Stimulated activated CD8-positive, alpha-beta memory T cell treated with anti-CD3 and anti-CD28 coated beads, Interleukin-2, amount 100 ng/mL, for 48 hours (primary cell): ENCODE measurements at places on chromosomes 1 and 21.

DNA sequence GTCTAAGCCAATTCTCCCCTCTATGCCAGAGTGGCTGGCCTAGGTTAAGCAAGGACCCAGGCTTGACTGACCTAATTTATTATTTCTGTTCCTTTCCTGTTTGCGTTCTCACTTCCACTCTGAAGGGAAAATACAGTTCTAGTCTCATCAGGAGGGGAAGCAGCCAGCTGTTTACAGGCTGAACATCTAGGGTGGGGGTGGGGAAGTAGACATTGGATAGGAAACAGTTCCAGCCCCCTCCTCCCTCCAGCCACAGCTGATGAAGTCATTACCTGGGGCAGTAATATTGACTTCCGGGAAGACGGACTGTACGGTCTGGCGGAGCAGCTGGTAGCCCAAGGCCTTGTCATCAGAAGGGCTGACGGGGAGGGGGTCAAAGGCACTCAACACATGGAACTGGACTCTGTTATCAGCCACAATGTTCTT lies 17.6 kb downstream of the PM20D1 start:
- no peak for DNase-seq

DNA sequence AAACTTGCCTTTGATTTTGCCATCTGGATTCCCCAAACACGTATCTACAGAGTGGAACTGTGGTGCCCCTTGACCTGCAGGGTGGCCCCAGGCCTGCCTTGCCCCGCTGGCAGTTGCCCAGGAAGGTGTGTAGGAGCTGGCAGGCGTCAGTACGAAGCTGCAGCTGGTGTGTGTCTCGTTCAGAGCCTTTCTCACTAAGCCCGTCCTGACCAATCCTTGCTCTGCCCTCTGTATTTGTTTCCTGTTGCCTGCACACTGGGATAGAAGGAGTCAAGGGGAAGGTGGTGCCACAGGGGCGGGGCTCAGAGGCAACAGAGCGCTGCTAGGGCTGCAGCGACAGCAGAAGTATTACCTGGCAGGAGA lies 5.2 kb upstream of the VSIG8 start:
- DNase-seq = no peak

GRCh38 chr21:24123785-24124184 lies 1483.5 kb downstream of the MRPL39 start:
- no peak for DNase-seq

DNA sequence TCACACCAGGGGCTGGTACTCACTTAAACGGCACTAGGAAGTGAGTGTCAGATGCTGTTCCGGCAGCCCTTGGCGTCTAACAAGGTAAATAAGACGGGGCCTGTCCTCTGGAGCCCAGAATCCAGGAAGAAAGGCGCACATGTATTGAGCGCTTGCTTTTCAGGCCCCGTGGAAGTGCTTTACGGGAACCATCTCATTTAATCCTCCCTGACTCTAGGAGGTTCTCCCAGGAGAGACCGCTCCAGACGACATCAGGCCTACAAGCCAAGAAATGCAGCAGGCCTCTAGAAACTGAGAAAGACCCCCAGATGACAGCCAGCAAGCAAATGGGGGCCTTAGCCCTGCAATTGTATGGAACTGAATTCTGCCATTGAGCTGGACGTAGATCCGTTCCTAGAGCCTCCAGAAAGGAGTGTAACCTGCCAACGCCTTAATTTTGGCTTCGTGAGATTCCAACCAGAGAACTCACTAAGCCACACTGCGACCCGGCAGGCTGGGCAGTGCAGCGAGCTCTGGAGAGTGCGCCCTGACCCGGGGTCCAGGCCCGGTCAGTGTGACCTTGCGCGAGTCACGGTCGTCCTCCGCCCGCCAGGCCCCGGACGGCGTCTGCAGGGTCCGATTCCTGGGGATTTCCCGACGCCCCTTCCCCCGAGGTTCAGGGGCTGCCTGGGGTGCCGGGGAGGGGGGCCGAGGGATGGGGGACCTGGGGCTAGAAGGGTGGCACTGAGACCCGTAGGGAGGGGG lies 532 bp upstream of the MANEAL start:
- no peak for DNase-seq

DNA sequence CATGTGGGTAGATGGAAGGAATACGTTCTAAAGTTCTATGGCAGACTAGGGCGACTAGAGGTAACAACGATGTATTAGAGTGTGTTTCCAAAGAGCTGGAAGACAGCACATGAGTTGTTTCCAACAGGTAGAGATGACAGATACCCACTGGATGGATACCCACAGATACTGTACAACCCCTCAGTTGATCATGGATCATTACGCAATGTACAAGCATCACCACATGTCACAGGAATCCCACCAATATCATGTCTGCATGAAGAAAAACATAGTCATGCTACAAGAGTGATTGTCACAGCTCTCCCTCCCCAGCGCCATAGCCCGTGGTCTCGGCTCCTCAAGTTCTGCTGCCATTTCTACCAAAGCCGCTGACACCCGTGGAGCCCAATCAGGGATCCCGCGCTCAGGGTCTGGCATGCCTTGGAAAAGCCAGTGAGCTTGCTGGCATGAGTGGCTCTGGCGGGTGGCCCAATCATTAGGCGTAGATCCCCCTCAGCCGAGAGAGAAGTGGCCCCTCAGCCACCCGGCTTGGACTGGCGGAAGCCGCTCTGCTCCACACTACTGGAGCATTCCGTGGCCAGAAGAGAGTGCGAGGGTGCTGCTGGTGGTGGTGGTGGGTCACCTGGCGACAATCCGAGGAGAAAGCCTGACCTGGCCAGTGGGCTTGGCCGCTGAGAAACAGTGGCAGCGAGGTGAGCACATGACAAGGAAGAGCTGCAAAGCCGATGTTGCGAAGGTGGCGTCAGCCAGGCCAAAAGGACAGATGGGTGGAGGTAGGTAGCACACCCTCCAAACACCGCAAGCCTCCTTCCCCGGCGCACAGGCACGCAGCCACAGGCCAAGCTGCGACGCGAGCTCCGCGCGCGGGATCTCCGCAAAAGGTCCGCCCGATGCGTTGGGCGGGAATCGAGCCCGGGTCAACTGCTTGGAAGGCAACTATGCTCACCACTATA lies 65.7 kb upstream of the FCGR2A start:
- DNase-seq = peak; percentile 17

DNA sequence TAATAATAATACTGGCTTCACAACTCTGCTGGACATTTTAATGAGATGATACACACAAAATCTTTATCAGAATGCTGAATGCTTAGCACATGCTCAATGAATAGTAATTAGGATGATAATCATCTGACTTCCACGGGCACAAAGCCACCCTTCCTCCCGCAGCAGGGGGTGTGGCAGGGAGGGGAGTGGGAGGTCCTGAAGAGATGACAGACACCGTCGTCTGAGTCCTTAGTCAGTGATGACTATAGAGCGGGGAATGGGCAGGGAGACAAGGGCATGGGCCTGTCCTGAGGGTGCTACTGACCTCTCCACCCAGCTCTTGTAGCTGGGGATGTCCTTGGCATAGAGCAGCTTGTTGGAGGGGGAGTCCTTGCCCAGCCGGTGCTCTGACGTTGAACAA lies 117.6 kb upstream of the CD34 start:
- DNase-seq = no peak

- DNase-seq = no peak
These were observed at the start of gene PDZK1 for GRCh38 chr1:145707183-145707867. PDZK1 (minus strand) TSS chr1:145707368; CDS start chr1:145688021, 19,347 bp downstream.
